ENCODE measurements at places on chromosomes 16 and 17.

DNA sequence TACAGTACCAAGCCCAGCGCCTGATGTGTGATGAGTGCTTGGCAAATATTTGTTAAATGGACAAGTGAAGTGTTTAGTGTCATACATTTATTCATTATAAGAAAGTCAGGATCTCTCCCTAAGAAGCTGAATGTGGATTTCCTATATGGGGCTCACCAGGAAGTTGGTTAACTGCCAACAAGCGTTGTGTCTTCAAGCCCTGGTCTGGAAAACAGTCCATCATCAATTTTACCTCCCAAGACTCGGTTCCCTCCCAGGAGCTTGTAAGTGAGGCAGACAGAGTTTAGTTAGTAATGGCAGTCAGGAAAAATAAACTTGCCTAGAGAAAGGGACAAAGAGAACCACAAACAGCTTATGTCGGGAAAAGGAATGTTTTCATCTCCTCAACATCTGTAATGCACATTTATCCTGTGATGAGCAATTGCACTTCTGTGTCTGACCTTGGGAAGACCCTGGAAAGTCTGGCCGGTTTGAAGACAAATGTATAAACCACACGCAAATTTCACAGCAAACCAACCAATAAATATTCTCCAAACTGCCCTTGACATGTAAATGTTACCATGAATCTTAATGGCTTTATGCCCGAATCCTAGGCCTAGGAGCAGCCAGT is 28.3 kb downstream of the C16orf95 start:
- DNase-seq = no peak

GRCh38 chr17:78272914-78273258 is 41.5 kb downstream of the TMEM235 start:
- DNase-seq = no peak

GRCh38 chr17:12342609-12343435 is 322.1 kb downstream of the MAP2K4 start:
- DNase-seq = no peak

- DNase-seq = no peak
Observed at GRCh38 chr17:70521821-70522256, 352.5 kb downstream of the KCNJ2 start.

DNA sequence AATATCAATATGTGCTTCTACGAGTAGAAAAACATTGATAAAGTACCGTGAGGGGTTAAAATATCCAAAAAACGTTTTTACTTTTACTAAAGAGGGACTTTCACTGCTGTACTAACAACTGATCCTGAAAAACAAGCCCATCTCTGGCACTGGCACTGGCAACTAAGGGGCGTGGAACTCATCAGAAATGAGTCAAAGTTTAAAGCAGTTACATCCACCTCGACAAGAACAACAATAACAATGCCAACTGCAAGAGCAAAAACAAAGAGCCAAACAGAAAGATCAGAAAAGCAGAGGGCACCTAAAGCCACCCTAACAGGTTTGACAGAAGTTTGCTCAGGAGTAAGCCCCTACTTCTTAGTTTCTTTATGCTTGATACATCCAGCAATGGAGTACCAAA is 13.1 kb downstream of the MBTPS1 start:
- DNase-seq = no peak

DNA sequence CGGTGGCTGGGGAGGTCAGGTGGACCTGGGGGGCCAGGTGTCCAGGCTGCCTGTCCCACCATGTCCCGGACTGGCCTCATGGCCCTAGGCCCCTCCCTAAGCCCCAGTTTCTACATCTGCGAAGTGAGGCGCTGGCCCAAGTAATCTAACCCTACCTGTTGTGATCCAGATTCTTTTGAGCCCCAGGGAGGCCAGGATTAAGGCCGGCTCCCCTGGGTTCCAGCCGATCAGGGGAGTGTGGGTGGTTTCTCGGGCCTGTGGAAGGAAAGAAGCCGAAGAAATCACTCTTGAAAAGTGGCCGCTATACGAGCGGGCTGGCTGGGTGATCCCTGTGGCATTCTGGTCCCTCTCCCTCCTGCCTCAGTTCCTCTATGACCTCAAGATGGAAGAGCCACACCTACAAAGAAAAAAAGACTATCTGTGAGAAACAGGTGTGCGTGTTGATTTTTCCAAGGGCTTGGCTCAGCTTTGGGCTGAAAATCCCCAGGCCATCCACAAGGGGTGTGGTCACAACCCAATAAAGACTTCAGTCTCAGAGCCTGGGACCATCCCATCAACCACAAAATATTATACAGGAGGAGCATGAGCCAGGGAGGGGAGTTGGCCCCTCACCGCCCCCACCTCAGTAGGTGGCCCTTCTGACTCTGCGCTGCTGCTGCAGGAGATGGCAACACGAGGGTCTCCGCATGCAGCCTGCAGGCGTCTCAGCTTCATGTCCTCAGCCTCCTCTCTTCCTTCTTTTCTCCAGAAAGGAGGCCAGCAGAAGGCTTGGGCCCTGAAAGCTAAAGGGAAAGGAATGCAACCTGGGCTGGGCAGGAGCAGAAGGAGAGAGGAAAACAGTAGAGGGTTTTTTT is 20.3 kb downstream of the GPR142 start:
- no peak for DNase-seq
